EL (cell line): ENCODE measurements at places on chromosomes 5 and 9.
A peak's percentile ranks its signal among the peaks of the same experiment; 100 is the strongest.

DNA sequence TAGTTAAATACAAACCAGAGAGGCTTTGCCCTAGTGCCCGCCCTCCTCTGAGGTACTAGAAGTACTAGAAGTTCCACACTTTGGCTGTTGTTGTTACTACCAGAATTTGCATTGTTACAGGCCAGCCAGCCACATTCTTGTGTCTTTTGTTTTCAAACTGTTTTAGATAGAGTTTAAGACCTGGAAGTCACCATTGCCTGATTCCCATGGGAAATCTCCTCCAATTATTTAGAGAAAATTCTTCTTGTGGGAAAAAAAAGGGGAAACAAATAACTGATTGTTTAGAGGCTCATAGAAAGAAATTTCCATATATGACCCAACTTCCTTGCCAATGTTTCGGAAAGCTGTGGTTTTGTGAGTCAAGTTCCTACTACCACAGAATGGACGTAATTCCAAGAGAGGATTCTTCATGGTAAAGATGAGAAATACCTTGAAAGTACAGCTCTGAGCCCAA lies 252.2 kb downstream of the GOLPH3 start:
- peak; percentile 60 for DNase-seq

GRCh38 chr5:180090769-180091546 lies 19.4 kb upstream of the RNF130 start:
- peak; percentile 44 for DNase-seq

GRCh38 chr5:148873690-148874485 lies 47.5 kb downstream of the ADRB2 start:
- no peak for DNase-seq

- no peak for DNase-seq
Observed at GRCh38 chr9:124478354-124478753, 28.1 kb downstream of the ADGRD2 start.

DNA sequence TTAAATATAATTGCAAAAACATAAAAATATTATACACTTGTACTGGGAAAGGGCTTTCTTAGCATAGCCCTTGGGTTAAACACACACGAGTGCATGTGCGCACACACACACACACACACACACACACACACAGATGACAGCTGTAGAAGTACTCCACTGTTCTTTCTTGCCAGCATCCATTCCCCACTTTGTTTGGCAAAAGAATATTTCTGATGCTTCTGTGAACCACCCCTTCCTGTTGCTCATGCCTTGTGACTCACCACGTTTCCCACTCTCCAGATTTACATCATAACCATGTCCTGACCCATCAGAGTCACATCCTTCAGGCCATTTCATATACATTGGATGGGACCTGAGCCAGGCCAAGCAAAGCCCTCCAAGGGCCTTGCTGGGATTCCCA lies 280.1 kb downstream of the DNAH5 start:
- DNase-seq = peak; percentile 94
